ENCODE measurements at places on chromosomes 1 and 21.

DNA sequence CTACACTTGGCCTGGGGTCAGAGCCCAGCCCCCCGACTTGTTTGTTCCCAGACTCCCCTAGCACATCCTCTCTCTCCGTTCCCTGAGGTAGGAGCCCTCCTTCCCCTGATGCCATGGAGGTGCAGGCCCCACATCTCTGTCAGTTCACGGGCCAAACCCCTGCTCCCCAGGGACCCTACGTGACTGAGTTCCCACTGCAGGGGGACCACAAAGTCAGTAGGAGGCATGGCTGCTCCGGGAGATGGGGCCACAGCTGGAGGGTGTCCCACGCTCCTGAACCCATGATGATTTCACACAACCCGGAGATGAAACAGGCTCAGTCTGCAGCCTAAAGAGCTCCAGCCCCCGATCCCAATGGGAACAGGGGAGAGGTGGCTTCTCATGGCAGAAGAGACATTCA, 272.2 kb downstream of the NPHP4 start:
- no peak for DNase-seq

DNA sequence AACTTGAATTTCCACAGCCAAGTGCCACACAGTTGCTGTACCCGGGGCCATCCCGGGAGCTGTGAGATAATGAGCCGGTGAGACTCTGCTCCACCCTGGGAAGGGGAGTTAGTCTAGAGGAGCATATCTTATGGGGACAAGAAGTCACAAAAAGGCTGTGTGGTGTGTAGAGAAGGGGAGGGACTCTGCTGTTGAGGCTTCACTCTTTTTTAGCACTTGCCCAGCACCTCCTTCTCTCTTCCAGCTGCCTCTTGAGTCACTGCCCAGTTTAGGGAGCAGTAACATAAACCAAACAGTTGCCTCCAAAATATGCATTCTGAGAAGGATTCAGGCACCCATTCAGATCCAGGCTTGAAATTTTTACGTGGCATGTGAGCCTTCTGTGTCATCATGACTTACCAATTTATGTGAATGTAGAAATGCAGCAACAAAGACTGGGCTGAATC, 744 bp upstream of the WDR26 start:
- peak; percentile 67 for DNase-seq

- DNase-seq: peak; percentile 13
Observed at GRCh38 chr1:197305925-197306324, 37.9 kb downstream of the CRB1 start.

DNA sequence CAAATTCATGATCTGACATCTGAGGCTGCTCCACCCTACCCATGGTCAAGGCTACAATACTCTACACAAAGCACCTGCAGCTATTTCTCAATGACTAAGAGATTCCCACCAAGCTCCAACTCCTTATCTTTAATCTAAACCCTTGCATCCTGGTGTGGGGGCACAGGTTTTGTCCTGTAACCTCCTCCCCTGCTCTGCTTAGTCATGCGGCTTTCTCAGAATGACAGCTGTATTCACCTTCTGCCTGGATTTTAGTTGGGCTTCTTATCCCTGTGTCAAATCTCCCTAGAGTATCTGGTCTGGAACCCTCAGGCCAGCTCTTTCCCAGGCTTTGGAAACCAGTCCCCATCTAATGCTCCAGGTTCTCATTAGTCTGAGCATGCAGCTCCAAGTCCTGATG, 159.0 kb downstream of the BARHL2 start:
- DNase-seq: no peak

- DNase-seq: no peak
Observed at GRCh38 chr1:232515706-232516105, 114.2 kb downstream of the SIPA1L2 start.

GRCh38 chr1:230396966-230397365, 29.2 kb downstream of the PGBD5 start:
- DNase-seq: no peak

- DNase-seq: peak; percentile 53
Observed at GRCh38 chr1:39623053-39623452, 16.4 kb downstream of the HEYL start.

- DNase-seq: no peak
Observed at GRCh38 chr1:53689736-53690326, 49.1 kb downstream of the GLIS1 start.

- DNase-seq: no peak
Observed at GRCh38 chr1:19613171-19613703, 30.9 kb upstream of the NBL1 start.

GRCh38 chr1:195345149-195345548, 1263.1 kb downstream of the KCNT2 start:
- no peak for DNase-seq

DNA sequence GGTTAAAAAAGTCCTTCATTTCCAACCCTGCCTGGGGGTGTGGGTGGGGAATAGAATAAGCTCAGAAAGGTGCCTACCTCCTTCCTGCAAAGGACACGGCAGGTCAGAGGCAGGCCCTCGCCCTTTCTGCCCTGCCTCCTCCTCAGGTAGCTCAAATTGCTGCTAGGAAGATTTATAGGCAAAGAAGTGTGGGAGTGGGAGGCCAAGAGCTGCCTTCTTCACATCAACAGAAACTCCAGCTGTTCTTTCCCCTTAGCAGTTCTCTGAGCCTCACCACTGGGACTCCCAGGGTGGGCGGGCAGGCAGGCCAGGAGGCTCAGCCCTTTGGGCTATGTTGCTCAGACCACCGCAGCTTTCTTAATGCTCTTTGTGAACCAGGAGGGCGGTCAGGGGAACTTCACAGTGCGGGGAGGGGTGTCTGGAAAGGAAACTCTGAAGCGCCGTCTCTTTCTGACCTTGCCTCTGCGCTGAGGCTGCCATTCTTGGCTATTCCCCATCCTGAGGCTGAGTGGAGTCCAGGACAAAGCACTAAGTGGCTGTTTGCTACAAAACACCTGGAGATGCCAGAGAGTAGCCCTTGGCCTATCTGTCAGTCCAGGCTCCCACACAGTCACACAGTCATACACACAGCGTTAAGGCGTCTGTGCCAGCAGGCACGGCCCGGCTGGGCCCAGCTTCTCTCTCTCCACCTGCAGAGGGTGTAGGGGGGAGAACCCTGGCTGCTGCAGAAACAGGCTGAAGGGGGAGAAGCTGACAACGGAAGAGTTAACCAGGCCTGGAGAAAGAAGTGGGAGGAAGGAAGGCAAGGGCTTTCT, 3.0 kb upstream of the A3GALT2 start:
- DNase-seq: no peak

GRCh38 chr21:36768496-36768895, 69.6 kb downstream of the SIM2 start:
- no peak for DNase-seq

DNA sequence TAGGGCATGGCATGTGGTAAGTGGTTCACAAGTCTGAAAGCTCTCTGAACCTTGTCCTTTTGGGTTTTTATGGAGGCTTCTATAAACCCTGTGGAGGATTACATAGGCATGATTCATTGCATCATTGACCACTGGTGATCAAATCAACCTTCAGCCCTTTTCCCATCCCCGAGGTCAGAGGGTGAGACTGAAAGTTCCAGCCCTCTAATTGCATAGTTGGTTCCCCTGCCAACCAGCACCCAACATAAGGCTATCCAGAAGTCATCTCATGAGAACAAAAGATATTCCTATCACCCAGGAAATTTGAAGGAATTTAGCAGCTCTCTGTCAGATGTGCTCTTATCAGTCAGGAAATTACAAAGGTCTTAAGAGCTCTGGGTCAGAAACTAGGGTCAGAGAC, 89.5 kb upstream of the ARTN start:
- DNase-seq: no peak

DNA sequence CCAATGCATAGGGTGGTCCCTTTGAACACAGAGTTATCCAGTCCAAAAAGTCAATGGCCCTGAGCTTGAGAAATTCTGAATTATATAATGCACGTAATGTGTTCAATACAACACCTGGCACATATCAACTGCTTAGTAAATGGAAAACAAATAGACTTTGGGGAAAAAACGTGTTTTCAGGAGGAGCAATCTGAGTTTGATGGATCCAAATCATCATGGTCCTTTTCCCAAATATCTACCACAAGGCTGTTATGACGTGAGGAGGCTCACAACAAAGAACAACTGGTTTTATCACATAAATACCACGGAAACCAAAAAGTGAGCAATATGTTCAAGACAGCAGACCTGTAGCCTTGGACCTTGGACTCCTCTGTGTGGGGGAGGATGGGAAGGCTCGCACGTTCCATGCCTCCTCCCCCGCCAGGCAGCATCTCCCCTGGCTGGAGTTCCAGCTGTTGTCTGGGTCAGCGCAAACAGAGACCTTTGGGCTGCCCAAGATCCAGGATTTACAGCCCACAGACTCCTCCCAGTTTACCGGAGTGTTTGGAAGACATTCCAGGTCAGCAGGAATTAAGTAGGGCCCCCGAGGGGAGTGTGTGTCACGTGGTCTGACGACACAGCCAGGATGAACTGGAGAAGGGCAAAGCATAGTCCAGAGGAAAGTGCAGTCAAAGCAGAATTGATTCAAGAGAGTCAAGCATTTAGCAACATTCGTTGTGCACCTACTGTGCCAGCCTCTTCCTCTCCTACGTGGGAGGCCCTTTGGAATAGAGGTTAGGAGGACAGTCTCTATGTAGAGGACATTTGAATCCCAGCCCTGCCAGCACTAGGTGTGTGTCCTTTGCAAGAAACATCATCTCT, 32.2 kb upstream of the MED18 start:
- DNase-seq: peak; percentile 53

DNA sequence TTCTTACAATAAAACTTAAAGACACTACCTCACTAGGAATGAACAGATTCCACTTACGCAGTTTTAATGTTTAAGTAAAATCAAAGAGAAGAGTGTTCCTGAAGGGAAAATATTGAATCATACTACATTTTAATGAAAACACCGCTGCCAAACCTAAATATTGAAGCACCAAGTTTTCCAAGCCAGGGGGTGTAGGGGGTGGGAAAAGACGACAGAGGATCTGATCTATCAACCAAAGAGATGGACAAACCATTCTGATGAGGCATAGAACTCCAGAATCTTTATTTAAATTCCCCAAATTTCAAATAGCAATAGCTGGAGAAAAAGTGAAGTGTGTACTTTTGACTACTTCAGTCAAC, 1.2 kb downstream of the ELK4 start:
- no peak for DNase-seq

DNA sequence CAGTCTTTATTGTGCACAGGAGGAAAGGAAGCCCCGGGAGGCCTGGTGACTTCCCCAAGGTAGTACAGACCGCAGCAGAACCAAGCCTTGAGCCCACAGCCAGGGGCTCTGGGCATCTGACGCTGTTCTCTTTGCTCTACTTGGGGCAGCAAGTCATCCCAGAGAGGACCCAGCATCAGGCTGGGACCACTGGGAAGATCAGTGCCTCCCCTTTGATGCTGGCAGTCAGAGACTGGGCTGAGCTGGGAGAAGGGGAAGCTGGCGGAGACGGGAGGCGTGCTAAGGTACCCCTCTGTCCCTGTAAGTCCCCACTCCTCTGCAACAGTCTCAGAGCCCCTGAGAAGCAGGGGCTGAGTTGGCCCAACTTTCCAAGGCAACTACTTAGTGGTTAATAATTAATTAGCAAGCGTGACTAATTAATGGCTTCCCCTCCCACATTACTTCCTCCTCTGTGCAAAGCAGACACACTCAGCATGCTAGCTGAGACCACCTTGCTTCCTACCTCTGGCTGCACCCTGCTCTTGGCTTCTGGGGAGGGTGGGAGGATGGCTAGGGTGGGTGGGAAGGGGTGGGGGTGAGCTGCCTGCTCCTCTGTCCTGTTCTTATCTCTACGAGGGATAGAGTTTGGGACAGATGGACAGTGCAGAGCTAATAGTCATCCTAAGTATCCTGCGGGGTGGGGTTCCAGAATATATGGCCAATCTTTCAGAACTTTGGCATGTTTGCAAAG, 1.3 kb downstream of the INAVA start:
- DNase-seq: peak; percentile 50

- no peak for DNase-seq
Observed at GRCh38 chr1:117821382-117821755, 108.1 kb downstream of the GDAP2 start.

GRCh38 chr1:181396171-181396670, 87.1 kb upstream of the CACNA1E start:
- no peak for DNase-seq

- no peak for DNase-seq
Observed at GRCh38 chr1:201499795-201500669, 6.9 kb downstream of the CSRP1 start.

DNA sequence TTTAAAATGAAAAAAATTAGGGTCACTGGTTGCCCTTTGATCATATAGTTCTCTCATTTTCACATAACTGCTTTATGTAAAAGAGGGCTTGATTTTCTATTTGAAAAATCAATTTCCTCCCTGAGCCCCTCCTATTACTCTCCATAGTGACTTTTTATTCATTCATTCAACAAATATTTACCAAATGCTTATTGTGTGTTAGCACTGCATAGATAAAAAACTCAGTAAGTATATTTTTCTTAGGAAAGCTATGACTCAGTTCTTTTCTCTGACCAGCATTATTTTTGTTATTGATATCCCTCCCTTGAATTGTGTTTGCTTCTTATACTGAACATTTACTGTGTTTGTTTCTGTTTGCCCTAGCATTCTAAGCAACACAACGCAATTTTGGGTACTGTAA, 59.8 kb downstream of the NTNG1 start:
- DNase-seq: no peak

DNA sequence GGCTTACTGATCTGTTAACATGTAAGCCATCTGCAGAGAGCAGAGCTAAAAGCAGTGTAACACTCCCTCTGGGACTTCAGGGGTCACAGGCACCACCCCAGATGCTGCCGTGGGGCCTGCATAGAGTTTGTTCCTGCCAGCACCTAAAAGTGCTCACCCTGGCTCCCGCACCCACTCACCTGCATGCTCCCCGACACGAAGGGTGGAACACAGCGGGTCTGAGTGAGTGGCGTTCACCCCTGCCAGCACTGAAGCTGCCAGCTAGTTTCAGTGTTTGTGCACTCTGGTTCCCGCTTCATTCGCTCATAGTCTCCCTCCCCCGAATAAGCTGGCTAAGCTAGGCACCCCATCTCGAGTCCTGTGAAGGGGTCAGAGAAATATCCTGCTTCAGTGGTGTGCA, 1681.0 kb downstream of the NCAM2 start:
- DNase-seq: no peak

DNA sequence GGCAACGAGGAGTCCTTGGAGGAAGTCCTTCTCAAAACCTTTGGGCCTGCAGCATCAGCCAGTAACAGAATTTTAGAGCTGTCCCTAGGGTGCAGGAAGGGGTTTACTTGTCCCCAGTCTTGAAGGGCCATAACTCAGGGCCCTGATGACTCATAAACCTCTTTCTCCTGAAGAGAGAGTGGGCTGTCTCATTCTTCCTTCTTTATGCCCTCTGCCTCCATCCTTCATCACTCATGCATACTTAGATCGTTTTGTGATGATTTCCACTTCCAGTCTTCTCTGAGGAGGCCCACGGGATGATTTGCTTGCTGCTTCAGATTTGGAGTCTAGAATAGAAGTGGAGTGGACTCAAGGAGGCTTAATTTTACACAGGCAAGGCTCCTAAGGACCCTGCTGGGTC, 60.2 kb downstream of the NDUFS5 start:
- DNase-seq: no peak

DNA sequence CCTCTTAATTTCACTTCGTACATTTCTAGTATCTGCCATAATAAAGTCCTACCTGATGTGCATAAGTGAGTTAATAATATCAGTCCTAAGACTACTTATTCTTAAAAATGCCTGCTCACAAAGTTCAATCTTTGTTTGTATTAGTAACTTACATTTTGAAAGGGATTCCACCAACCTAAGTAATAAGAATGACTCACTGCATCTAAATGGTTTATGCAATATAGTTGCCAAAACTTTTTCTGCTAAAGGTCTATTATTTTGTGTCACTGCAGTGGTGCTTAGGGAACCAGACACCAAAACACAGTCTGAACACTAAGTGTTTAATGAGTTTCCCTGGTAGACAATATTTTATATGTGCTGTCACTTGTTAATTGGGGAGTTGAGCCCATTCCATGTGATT, 1.8 kb downstream of the ZNF669 start:
- DNase-seq: no peak

All from lung (tissue), 17 donors.